CD4-positive, alpha-beta T cell (primary cell): ENCODE measurements at places on chromosomes 16 and 17.

DNA sequence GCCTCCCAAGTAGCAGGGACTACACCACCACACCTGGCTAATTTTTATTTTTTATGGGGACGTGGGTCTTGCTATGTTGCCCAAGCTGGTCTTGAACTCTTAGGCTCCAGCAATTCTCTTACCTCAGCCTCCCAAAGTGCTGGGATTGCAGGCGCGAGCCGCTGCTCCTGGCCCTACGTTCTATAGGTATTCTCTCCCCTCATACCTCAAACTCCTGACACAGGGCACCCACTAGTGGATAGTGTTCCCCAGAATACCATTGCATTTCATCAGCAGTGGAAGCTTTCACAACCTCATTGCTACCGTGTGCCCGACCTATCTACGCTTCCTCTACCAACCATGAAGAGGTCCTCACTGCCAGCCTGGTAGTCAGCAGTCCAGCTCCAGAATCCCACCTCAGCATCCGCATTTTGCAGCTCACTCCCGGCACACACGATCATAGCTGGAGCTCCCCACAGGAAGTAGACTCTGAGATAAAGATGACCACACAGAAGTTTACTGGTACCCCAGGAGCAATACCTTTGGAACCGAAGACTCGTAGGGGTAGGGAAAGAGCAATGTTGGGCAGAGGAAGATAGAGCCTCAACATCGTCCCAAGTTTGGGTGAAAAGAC is 9.3 kb downstream of the CTRB2 start:
- H3K4me1 ChIP-seq, result peaks cover 15% of the 10 kb centered on the region
- peaks cover 4% of the 10 kb centered on the region for H3K27me3 ChIP-seq
- no peaks in the 10 kb centered on the region for H3K36me3 ChIP-seq
- H3K27ac ChIP-seq, result no peak overlapping the region
- no peak for DNase-seq

DNA sequence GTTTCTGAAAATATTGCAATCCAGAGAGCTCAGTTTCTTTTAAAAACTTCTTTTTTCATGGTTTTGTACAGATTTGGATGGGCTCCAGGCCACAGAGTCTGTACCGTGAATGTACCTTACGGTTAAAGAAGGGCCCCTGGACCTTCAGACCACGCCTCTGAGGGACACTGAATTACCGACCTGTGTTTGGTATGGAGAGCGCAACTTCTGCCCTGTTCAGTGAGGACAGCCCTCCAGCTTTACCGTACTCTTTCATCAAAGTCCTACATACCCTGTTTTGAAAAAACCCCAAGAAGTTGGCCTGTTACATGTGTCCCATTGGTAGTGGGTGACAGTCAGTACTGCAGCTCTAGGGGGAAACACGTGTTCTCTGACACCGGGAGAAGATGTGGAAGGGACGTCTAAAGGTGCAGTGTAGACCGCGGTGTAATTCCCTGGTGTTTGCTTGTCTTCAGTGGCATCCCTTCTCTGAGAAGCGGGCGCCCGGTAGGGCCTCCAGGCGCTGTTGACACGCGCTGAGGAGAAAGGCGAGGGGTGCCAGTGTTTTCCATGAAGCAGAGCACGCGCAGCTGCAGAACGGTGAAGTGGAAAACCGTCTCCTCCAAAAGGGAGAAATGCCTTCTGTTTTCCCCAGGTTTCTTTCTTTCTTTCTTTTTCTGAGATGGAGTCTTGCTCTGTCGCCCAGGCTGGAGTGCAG is 6.2 kb downstream of the PGS1 start:
- no peak overlapping the region for H3K4me3 ChIP-seq
- peak overlapping the region; percentile 35 for H3K27ac ChIP-seq
- H3K27me3 ChIP-seq, result no peaks in the 10 kb centered on the region
- no peak for DNase-seq
- peaks cover 3% of the 10 kb centered on the region for H3K36me3 ChIP-seq

- H3K4me1 ChIP-seq, result peaks cover 14% of the 10 kb centered on the region
- peak overlapping the region; percentile 43 for H3K4me3 ChIP-seq
- peak; percentile 60 for DNase-seq
These were observed 25.5 kb downstream of the COPZ2 start for GRCh38 chr17:48012151-48012520.

DNA sequence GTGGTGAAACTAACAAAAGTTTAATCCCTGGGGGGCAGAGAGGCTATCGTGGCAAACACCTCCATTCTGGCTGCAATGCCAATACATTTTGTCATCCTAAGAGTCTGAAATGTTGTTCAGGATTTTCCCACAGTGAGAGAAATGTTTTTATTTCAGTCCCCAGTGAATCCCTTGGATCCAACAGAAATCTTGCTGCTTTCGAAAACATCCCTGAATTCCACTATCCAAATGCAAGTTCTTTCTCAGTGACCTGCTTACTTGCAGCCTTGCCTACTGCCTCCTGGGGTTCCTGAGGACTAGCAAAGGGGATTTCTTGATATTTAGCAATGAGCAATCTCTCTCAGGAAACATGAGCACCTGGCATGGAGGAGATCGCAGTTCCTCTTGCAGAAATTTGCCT is 202.1 kb upstream of the IRX3 start:
- no peak overlapping the region for H3K27ac ChIP-seq
- no peaks in the 10 kb centered on the region for H3K27me3 ChIP-seq
- H3K4me3 ChIP-seq, result no peak overlapping the region
